ENCODE measurements at places on chromosomes 5 and 9.

- no peak for DNase-seq
Observed at GRCh38 chr5:153952893-153953292, 85.8 kb downstream of the FAM114A2 start.

DNA sequence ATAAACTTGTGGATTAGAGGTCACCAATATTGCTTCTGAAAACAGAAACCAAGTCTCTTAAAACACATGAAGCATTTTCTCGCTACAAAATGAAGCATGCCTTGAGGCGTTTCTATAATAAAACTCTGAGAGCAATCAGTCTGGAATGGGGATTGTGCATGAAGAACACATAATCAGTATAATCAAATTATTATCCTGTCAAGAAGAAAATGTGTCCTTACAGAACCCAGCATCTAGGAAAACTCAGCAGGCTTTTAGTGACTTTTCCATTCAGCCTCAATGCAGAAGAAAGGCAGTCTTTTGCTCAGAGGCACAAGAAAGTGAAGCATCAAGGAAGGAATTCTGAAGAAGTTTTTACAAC lies 121.9 kb downstream of the CDH18 start:
- no peak for DNase-seq

DNA sequence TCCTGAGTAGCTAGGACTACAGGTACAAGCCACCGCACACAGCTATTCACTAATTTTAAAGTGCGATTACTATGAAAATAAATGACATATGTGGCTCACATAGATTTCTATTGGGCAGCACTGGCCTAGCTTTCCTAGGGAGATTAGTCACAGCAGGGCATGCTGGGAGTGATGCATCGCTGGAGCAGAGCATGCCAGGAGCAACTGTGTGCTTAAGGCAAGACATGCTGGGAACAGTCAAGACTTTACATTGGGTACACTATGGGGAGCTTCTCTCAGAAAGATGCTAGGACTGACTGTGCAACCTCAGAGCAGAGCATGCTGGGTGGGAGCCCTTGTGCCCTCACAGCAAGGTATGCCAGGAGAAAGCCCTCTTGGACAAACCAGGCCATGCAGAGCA lies 9.3 kb downstream of the ST6GALNAC6 start:
- DNase-seq: no peak

GRCh38 chr9:13860946-13861640 lies 452.8 kb downstream of the NFIB start:
- no peak for DNase-seq

- DNase-seq: no peak
Observed at GRCh38 chr5:143775258-143775657, 36.7 kb upstream of the HMHB1 start.

GRCh38 chr5:101843055-101843454 lies 453.0 kb downstream of the SLCO4C1 start:
- no peak for DNase-seq

DNA sequence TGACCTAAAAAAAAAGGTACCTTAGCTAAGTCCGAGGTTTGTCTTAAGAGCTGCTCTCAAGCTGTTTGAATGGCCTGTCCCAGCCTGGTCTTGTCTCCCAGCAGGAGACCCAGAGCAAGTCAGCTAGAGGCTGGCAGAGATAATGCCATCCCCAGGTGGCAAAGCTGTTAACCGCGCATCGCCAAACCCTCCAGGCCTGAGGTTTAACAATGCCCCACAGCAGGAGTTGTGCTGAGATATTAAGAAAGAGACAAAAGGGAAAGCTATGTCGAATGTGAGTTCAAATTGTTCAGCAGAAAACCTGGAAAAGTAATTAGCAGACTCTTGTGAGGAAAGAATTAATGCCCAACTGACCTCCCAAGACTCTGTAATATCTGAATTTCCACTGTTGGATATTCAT lies 187.1 kb downstream of the FSTL4 start:
- no peak for DNase-seq

DNA sequence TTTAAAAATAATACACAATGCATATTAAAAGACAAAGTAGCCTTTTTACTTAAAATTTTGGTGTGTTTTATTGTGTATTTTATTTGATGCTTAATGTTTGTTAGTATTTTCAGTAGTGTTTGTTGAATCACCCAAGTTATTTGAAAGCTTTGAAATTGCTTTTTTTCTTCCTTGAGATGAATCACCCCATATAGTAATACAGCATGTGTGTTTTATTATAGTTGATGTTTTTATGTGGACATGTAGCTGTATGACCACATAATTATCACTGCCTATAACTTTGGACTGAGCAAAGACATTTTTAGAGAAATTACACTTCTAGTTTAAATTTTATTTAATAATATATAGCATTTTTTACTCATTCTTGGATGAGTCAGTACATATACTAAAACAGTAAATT lies 18.0 kb downstream of the FAM174A start:
- DNase-seq: no peak

DNA sequence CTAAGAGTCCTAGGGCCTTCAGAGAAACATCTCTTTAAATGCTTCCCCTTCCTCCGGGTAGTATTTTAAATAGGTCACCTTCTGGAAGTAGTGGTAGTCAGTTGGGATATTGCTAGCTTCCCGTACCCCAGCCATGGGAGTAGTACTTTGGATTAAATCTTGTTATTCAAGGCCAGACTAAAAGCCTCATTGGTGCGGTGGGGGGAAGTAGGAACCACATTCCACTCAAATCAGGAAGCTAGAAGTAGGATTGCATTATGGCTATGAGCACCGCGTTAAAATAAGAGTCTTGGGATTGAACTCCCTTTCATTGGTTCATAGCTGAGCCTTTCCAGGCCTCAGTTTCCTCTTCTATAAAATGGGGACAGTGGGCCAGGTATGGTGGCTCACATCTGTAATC lies 6.7 kb downstream of the KCNIP1 start:
- DNase-seq: no peak

GRCh38 chr5:169576181-169576598 lies 7.4 kb upstream of the SPDL1 start:
- no peak for DNase-seq

DNA sequence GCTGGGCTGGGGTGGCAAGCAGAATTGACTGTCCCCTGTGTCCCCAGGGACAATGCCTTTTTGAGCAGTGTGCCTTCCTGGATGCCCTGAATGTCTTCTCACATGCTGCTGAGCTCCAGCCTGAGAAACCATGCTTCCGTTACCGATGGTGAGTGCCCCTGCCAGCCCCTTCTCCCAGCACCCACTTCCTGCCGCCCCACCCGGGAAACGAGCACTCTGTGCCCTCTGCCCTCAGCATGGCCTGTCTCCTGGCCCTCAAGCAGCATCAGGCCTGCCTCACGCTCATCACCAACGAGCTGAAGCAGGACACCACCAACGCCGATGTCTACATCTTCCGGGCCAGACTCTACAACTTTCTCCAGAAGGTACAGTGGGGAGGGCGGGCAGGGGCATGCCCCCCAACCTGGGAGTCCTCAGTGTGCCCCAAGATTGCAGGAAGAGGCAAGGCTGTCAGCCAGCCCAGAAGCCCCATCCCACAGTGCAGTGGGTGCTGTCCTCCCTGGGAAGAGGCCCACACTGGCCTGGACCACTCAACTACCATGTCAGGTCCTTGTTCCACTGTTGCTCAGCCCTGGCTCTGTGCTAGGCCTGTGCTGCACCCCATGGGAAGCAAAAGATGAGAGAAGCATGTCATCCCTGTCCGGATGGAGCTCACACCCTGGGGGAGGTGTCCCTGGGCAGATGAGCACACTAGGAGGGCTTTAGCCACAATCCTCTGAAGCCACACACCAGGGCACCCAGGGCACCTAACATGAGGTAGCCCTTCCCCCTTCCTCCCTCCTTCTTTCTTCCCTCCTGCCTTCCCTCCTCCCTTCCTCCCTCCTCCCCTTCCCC lies 4.4 kb downstream of the TTC16 start:
- DNase-seq: no peak

- no peak for DNase-seq
Observed at GRCh38 chr9:72600671-72601070, 79.3 kb downstream of the TMC1 start.

DNA sequence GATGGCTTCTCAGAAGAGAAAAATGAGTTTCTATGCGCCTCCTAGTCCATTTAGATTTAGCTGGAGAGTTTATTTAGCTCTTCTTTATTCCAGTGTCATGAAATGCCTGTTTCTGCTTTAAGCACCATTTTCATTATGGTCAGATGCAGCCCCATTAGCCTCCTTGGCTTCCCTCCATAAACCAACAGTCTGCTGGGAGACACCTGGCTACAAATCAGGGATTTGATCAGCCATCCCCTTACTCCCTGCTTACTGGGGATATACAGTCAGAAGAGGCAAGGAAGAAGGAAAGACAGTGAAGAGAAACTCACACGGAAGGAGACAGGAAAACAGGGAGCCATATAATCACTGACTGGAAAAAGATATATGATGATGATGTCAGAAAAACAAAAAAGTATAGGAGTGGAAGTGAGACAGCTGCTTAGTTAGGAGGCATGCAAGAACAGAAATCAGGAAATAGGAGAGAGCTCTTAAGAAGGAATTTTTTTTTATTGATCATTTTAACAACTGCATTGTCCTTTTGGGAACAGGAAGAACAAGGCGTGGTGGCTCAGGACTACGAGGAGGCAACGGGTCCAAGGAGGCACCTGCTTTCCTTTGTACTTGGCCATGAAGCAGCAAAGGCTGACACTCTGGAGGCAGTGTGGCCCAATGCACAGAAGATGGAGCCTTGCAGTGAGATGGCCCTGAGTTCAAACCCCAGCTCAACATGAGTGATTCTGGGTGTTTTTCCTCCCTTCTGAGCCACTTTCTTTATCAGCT lies 56.1 kb downstream of the MED27 start:
- DNase-seq: no peak

GRCh38 chr9:92165484-92165883 lies 50.3 kb upstream of the SPTLC1 start:
- DNase-seq: no peak

GRCh38 chr5:73938280-73938937 lies 312.4 kb downstream of the ARHGEF28 start:
- DNase-seq: no peak

DNA sequence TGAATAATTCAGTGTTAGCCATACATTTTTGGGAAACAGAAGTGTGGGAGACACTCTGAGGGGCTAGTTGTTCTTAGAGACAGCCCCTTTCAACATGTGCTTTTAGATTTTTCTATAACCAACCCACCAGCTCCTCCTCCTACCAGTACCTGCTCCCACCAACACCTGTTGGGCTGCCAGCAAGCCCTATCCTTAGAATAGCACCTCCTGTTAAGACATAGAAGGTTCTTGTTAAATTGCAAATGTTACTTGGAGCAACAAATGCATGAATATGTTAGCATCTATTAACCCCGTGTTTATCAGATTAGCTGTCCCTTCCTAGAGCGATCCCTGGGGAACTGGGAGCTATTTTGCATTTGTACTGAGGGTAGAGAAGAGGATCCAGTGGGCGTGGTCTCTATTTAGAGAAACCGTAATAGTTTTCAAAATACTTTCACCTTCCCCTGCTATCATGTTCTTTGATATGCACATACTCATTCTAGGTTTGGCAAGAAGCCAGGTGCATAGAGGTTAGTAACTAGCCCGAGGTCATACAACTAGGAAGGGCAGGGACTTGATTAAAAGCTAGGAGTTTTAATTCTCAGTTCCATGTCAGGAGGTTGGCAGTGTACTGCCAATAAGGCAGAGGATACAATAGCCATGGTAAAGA lies 334.4 kb downstream of the KCTD16 start:
- DNase-seq: no peak

- no peak for DNase-seq
Observed at GRCh38 chr9:97601228-97601898, 31.8 kb downstream of the TSTD2 start.

GRCh38 chr5:141807329-141807728 lies 70.9 kb downstream of the PCDH1 start:
- DNase-seq: no peak

DNA sequence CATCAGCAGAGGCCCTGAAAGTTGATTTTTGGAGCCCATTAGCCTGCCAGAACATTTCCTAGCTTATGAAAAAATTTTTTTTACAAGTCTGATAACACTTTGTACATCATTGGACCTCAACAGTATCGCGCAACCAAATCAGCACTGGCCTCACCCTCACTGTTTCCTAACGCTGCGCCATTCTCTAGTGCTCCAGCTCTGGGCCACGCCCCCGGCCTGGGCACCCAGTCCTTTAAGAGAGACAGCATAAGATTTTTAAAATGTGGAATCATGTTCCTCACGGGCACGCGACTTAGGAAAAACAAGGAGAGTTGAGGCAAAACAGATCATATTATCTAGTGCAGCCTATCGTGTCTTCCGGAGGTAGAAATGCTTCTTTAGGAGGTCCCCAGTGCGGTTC lies 114.5 kb downstream of the BOD1 start:
- no peak for DNase-seq

- DNase-seq: no peak
Observed at GRCh38 chr5:37771731-37772130, 68.1 kb downstream of the GDNF start.

GRCh38 chr5:139177809-139178588 lies 20.2 kb downstream of the SIL1 start:
- DNase-seq: no peak

DNA sequence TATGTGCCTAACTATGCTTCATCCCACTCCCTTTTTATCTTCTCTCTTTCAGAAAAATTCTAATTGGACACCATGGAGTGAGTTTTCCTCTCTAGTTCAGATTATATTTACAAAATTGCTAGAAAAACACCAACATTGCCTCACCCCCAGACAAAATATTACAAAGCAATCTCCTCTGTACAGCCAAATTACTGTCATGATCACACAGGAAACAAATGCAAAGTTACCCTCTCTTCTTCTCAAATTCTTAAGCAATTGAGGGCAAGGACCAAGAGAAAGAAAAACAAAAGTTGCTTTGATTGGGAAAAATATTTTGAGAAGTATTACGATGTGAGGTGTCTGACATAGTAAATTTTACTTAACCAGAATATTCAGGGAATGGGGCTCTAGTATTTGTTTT lies 30.8 kb upstream of the ABCA1 start:
- DNase-seq: no peak

DNA sequence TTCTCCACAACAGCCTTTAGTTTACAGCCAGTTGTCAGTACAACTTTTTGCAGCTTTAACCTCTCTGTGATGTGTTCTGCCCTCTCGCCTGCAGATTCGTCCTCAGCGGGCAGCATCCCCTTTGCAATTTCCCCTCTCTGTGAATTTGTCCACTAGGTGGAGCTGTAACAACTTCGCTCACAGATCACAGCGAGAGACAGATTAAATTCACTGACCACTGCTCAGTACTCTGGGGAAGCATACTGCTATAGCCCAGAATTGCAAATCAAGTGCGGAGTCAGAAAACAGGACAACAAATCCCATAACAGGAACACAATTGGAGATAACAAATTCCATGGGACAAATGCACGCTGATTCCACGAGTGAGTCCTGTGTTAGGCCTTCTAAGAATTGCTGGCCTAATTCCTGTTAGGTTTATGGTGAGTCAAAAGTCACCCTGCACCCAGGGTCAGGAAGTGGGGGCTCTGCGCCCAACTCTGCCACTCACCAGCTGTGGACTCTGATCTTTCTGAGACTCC lies 2124.9 kb downstream of the MAT2B start:
- no peak for DNase-seq

- no peak for DNase-seq
Observed at GRCh38 chr5:78345485-78345884, 14.9 kb upstream of the SCAMP1 start.

All from stimulated activated CD8-positive, alpha-beta memory T cell treated with anti-CD3 and anti-CD28 coated beads, Interleukin-4, amount 100 ng/mL, for 24 hours (primary cell).